ENCODE measurements at places on chromosomes 16 and 17.
A peak's percentile ranks its signal among the peaks of the same experiment; 100 is the strongest.

- no peak for DNase-seq
These were observed 8.4 kb downstream of the MPRIP start for GRCh38 chr17:17050346-17051345.

- DNase-seq, result no peak
These were observed at the start of gene DUXB for GRCh38 chr16:75701361-75701760. Gene DUXB, minus strand, starts transcription at chr16:75701461. Its CDS starts 43 bp downstream, at chr16:75701418.

GRCh38 chr17:44007346-44008204 is 3.2 kb downstream of the NAGS start:
- DNase-seq, result no peak

DNA sequence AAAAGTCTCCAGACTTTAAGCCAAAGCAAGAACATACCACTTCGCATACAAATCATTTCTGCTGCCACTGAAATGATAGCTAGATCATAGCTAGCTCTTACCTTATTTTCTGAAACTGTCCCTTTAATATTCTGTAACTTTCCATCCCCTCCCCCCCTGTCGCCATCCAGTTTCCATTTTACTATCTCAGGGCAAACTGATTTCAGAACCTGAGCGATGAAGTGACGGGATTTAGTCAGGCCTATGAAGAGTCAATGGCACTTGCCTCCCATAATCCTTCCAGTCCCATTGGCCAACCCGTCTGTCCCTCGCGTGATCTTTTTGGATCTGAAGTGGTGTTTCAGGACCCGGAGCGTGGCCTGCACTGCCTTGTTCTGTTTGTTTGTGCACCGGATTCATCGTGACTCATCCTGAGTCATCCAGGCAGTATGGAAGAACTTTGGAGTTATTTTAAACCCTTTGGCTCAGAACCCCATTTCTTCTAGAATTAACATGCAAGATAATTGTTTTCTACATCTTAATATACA is 199.8 kb upstream of the CHMP6 start:
- no peak for DNase-seq

DNA sequence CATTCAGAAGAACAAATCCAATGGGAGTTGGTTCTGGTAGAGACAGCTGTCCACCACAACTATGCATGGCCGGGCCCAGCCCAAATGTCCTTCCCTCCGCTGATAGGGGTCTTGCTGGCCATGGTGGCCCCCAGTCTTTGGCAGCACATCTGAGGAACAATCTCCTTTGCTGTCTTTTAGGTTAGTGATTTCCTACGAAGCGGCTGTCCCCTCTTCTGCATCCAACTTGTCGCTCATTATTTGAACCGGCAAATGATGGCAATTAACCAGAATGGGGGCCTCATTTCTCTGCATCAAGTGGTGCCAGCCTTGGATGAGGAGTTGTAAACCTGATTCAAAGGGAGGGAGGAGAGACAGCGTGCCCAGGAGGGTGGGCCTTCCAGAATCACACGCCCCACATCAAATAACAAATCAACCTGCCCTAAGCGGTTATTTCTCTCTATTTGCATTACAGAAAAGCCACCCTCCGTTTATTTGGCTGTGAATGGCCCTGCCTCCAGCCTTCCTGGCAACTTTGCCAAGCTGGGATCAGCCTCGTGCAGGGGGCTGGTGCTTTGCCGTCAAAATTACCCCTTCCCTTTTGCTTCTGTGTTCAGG is 156.5 kb downstream of the RGS9 start:
- DNase-seq, result no peak

GRCh38 chr17:8941520-8941919 is 24.0 kb downstream of the PIK3R5 start:
- peak; percentile 53 for DNase-seq

- DNase-seq, result peak; percentile 85
These were observed 1.3 kb downstream of the TIMP2 start for GRCh38 chr17:78923660-78924453.

- peak; percentile 18 for DNase-seq
These were observed 47.8 kb upstream of the SCNN1B start for GRCh38 chr16:23254338-23254737.

- DNase-seq, result no peak
These were observed 1.9 kb upstream of the TRIM37 start for GRCh38 chr17:59108400-59109102.

- no peak for DNase-seq
These were observed 7.5 kb downstream of the NPTX1 start for GRCh38 chr17:80468781-80469493.

- DNase-seq, result no peak
These were observed 14.0 kb downstream of the CPSF4L start for GRCh38 chr17:73247726-73248125.

DNA sequence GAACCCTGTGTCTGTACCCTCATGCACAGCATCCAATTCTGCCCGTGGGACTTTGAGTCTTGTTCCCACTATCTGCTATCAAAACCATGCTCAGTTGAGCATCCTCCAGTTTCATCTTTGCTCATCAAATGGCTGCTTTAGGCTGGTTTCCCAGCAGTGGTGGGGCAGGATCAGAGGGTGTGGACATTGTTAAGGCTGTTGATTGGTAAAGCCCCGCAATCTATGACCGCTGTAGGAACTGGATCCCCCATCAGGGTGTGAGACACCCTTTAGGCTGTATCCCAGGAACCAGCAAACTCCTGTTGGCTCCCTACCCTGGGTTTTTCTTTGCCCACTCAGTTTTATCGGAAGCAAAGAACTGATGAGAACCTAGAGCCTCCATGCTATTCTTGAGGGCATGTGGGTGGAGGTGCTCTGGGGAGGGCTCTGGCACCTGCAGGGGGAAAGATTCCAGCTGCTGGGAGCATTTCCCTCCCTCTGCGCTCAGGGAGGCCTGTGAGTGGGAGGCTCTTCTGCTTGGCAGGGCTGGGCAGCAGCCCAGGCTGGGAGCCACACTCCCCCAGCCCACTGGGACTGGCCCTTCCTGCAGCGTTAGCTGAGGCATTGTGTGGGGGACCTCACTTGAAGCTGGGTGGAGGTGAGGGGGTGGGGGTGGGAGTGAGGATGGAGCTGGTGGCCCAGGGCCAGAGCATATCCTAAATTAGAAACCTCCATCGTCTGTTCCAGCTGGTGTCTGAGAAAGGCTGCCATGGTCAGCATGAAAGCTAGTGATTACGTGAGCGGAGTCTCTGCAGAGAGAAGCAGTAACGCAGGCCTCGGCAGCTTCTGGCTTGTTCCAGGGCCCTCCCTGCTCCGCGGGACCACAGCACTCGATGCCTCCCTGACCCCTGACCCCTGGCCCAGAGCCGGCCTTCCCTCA is 160.6 kb downstream of the IRF8 start:
- DNase-seq, result no peak

- DNase-seq, result no peak
These were observed at the start of gene PGAP6 for GRCh38 chr16:381789-382717. Gene PGAP6, minus strand, starts transcription at chr16:381978. Its CDS starts 157 bp downstream, at chr16:381821.

- no peak for DNase-seq
These were observed 13.2 kb downstream of the IL4R start for GRCh38 chr16:27326738-27327585.

DNA sequence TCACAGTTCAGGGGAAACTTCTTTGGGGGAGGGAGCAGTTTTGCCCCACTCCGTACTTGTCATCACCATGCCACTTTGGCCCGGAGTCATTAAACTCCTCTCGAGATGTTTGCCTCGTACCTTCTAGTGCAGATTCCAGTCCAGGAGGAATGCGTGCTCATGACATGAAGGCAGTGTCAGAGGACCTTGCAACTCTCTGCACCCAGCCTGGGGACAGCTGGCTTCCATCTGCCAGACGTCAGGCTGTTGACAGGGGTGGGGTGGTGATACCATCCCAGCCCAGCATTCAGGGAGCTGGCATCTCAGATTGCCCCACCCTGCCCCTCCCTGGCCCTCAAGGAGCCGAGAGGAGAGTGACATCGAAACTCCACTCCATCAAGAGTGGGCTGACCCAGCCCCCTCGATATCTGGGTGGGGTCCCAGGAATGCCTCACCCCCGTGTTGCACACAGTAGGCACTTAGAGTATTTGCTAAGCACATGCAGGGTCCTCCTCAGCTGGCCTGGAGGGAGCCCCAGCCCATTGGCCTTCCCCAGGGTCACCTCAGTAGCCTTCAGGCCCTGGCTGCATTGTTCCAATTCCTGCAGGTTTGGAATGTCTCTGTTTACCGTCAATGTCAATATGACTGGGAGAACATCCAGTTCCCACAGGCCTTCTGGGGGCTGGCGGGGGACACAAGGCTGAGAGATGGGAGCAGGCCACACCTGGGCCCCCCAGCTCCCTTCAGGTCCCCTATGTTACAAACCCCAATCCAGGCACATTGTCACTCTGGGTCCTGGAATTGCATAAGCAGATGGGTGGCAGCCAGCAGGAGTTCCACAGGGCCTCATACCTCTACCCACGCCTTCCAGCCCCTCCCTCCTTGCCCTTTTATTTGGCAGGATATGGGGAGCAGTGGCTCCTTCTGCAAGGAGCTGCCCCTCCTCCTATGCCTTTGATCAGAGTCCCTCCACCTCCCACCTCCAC is 21.3 kb upstream of the EMP2 start:
- no peak for DNase-seq

DNA sequence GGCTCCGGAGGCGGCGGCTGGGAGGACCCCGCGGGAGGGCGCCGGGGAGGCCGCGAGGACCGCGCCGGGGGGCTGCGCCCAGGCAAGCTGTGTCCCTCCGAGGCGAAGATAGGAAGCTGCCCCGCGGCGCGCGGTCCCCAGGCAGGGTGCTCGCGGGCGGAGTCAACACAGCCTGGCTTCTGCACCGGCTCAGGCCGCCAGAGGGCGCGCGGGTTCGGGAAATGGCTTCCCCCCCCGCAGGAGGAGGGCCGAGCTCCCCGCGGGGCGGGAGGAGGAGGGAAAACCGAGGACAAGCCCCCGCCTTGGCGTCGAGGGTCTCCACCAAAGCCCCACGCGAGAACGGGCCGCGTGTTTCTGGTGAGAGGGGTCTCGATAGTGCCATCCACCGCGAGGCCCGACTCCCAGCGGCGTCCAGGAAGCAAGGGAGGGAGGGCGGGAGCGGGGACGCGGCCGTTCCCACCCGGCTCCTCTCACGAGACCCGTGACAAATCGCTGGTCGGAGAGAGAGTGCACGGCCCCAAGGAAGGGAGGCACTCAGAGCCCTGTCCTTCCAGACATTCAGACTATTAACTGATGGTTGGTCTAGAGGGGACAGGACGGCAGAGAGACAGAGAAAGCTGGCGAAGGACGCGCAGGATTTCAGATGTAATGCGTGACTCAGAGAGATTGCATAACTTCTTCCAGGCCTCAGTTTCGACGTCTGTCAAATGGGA is 64.4 kb upstream of the DNAJA2 start:
- peak; percentile 86 for DNase-seq

- no peak for DNase-seq
These were observed 388.7 kb upstream of the PMFBP1 start for GRCh38 chr16:72560617-72561016.

GRCh38 chr17:64694207-64694606 is 32.1 kb upstream of the SMURF2 start:
- no peak for DNase-seq

GRCh38 chr16:23922406-23922805 is 86.6 kb downstream of the PRKCB start:
- no peak for DNase-seq

- DNase-seq, result no peak
These were observed 102.2 kb downstream of the AATF start for GRCh38 chr17:37050920-37051319.

GRCh38 chr16:87580855-87581261 is 21.4 kb upstream of the JPH3 start:
- no peak for DNase-seq

GRCh38 chr17:68462381-68463210 is 5.3 kb upstream of the WIPI1 start:
- peak; percentile 93 for DNase-seq

DNA sequence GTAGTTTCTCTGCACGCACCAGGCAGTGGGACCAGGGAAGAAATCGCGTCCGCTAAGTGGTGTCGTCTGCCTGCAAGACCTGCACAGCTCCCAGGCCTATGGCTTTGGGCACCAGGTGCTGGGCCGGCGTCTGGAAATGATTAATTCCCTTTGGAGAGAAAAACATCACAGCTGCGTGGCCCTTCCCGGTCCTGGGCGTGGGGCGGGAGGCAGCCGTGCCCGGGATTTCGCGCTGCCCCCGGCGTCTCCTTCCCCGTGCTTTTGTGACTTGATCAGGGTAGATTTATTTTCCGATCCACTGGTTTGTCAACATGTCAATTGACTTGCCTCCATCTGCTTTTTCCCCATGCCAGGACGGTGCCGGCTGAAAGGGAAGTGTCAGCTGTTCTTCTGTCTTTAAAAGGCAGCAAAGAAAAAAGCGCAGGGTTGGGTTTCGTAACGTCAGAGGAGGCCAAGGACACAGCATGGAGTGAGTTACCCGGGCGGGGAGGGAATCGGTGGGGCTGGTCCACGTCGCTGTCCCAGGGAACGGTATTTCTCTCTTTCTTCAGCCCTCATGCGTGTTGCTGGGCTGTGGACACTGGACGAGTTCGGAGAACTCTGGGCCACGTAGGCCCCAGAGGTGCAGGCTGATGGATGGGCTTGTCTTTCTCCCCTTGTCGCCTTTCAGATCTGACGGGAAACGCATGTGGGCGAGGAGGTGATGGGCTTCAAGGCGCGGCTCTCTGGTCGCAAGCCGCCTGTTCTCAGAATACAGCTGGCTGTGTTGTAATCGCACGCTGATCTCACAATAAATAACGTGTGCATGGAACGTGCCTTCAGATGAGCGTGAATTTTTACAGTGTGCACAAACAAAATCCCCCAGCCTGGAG is 188.1 kb upstream of the ZNF469 start:
- no peak for DNase-seq

GRCh38 chr16:9053006-9053601 is 38.3 kb upstream of the HAPSTR1 start:
- DNase-seq, result no peak

GRCh38 chr16:11711662-11712061 is 31.0 kb downstream of the TXNDC11 start:
- DNase-seq, result no peak

GRCh38 chr16:85686912-85687591 is 1.7 kb downstream of the GINS2 start:
- DNase-seq, result no peak

- no peak for DNase-seq
These were observed 27.2 kb upstream of the VAT1L start for GRCh38 chr16:77761204-77761603.

- no peak for DNase-seq
These were observed 426.3 kb downstream of the ZFHX3 start for GRCh38 chr16:72621651-72622050.

- peak; percentile 85 for DNase-seq
These were observed 14.7 kb upstream of the CTCF start for GRCh38 chr16:67547423-67548264.

Measured in thymus (tissue), 14 donors.